ENCODE measurements at places on chromosomes 11 and 22. TPM values are rescaled to one million over a fixed set of nuclear protein-coding genes. Genes with fewer than 3 reads are reported as not detected.

DNA sequence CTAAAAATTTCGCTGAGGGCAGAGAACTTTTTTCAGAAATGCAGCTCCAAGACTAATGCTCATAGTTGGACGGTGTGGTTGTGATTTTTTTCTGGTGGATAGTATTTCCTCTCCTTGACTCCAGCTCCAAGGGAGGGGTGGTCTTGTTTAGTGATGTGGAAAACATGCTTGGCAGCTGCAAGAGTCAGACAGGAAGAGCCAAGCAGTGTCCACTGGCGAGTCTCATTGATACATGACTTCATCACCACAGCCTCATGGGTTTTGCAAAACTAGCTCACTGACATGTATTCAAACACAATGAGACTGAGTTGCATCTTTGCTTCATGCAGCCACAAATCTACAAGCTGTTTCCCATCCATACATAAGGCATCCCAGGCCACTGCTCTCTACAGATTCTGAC, 7.3 kb upstream of the KCNJ1 start:
- DNase-seq: no peak

The OR8G5 gene
- not detected for total RNA-seq

DNA sequence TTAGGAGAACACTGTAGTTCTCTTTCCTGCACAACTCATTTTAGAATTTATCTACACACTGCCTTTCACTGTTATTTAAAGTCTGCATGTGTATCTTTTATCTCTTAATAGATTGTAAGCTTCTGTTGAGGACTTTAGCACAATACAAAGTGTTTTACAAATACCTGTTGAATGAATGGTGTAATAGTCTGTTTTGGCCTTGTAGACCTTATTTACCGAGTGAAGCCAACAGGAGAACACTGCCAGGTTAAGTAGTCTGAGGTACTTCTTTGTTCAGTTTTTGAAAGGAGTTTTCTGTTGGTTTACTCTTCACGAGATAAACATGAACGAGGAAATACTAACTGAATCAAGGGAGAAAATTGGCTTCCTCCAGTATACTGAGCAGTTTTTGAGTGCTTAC, 31.0 kb downstream of the SIK2 start:
- no peak for DNase-seq

DNA sequence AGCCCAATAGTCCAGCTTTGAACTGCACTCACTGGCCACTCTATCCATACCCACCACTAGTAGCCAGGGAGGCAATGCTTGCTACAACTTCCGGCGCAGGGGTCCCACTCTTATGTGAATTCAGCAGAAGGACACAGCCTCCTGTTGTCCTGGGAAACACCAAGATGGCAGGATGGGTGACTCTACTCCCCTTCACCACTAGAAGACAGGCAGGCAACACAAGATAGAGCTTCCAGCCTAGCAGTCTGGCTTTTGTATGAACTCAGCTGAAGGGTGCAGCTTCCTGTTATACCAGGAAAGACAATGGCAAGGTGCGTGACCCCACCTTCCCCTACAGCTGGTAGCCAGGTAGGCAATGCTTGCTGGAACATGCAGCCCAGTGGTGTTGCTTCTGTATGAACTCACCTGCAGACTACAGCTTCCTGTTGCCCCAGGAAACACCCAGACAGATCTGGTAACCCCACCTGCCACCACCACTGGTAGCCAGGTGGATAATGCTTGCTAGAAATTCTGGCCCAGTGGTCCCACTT, 205.2 kb upstream of the KIRREL3 start:
- no peak for DNase-seq

Measured in omental fat pad (tissue), 4 donors.